ENCODE measurements at places on chromosomes 3 and 15. TPM values are rescaled to one million over a fixed set of nuclear protein-coding genes. Genes with fewer than 3 reads are reported as not detected.

- no peak for DNase-seq
These were observed 18.7 kb downstream of the NFKBIZ start for GRCh38 chr3:101867996-101868395.

Gene ZNF385D
- total RNA-seq = not detected

GRCh38 chr3:156973954-156974353 lies 147.8 kb downstream of the LEKR1 start:
- no peak for DNase-seq

- DNase-seq = no peak
These were observed 451.4 kb upstream of the ARPP21 start for GRCh38 chr3:35187908-35188307.

DNA sequence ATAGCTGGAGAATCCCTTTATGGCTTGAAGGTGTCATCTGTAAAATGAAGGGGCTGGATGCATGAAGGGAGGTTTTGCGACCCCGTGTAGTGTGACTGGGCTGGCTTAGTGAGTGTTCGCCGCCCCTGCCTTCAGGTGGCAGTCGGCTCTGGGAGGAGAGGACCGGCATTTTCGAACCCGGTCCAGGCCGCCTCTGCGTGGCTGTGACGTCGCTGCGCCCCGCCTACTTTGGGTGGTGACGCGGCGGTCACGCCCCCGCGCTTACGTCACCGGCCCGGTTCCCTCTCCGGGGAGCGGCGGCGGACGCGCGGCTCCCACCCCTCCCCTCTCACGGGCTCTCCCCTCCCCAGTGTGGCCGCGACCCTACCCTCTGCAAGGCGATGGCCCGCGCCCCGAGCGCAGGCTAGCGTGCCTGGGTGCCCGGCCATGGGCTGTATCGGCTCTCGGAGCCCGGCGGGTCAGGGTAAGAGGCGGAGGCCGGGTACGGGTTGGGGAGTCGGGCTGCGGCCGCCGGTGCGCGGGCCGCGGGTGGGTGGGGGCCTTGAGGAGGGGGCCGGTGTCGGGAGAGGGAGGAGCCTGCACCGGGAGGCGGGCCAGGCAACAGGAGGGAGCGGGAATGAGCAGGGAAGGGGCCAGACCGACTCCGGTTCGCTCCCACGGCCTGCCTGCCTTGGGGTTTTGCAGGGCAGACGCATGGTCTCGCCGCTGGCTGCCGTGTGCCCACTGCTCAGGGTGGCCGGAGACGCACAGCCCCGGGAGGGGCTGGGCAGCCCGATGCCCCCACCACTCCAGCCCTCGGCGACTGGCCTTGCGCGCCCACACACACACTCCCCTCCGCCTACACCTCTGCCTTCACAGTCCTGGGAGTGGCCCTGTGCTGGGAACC lies 1.5 kb upstream of the FAM131A start:
- DNase-seq = peak; percentile 86

Gene MRPS25
- 82.7 TPM for total RNA-seq
